Tibial artery (tissue), 4 donors: ENCODE measurements at places on chromosomes 7 and 10.

DNA sequence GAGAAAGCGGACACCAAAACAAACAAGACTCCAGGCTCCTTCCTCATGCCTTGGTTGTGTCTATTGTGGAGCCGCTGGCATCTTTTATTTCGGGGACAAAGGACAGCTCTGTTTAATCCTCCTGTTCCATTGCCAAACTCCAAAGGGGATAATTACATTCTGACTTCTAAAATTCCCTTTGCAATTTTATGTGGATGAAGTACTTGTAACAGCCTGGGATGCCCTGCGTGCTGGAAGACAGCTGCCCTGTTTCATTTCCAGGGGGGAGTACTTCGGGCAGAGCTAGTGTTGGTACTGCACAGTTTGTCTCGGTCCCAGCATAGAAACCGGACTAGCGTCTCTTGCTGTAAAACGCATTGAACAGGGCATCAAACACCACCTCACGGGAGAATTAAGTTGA lies 90.9 kb downstream of the BAMBI start:
- no peaks in the 10 kb centered on the region for H3K4me1 ChIP-seq
- H3K27ac ChIP-seq, result no peak overlapping the region
- no peaks in the 10 kb centered on the region for H3K27me3 ChIP-seq
- H3K36me3 ChIP-seq, result no peaks in the 10 kb centered on the region

DNA sequence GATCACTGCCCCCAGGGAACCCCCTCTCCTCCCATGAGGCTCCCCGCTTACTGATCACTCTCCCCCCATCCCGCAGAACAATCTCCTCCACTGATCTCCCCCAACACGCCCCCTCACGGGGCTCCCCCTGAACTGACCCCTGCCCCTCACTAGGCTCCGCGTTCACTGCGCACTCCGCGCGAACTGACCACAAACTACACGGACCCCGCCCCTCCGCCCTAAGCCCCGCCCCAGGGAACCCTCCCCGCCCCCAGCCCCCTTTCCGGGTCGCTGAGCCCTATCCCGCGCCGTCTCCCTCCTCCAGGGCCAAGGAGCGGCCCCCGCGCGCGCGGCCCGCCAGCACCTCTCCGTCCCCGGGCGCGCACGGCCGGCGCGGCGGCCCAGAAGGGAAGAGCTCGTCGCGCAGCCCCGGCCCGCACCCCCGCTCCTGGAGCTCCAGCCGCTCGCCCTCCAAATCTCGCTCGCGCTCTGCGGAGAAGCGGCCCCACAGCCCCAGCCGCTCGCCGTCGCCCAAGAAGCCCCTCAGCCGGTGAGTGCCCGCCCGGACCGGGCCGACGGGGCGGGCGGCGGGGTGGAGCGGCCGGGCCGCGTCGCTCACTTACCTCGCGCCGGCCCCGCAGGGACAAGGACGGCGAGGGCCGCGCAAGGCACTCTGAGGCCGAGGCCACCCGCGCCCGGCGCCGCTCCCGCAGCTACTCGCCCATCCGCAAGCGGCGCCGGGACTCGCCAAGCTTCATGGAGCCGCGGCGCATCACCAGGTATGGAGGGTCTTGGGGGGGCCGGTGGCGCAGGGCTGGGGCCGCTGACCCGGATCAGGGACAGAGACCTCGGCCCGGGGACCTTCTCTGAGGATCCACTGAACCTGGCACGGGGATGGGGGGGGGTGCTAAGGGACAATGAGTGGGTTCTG lies 19.9 kb upstream of the HSPB1 start:
- H3K4me1 ChIP-seq, result peaks cover 24% of the 10 kb centered on the region
- H3K4me3 ChIP-seq, result peak overlapping the region; percentile 56
- no peak overlapping the region for H3K27ac ChIP-seq
- no peaks in the 10 kb centered on the region for H3K36me3 ChIP-seq

- no peaks in the 10 kb centered on the region for H3K36me3 ChIP-seq
- H3K4me1 ChIP-seq, result no peaks in the 10 kb centered on the region
- DNase-seq, result peak; percentile 28
- no peak overlapping the region for H3K4me3 ChIP-seq
- H3K27me3 ChIP-seq, result no peaks in the 10 kb centered on the region
Measured at GRCh38 chr7:112411186-112411795, 39.0 kb upstream of the IFRD1 start.

- no peak overlapping the region for H3K27ac ChIP-seq
- H3K4me3 ChIP-seq, result peak overlapping the region; percentile 18
- H3K4me1 ChIP-seq, result peaks cover 49% of the 10 kb centered on the region
- DNase-seq, result no peak
- no peaks in the 10 kb centered on the region for H3K27me3 ChIP-seq
- no peaks in the 10 kb centered on the region for H3K36me3 ChIP-seq
Measured at GRCh38 chr7:155373359-155374273, 75.9 kb downstream of the INSIG1 start.

DNA sequence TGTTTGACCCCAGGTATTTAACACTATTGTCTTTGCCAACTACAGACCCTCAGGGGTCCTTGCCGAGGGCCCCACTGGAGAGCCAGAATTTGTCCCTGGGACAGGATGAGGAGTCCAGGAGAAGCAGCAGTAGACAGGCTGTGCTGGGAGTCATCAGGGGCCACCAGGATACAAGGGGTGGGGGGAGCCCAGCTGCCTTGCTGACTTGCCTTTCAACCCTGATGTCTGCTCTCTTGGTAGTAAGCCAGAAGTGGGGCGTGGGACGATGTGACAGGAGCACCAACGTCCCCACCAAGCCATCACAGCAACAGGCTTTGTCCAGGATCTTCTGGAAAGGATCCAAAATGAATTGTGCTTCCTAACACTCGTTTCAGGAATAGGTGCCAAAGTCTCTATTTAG lies 62.4 kb upstream of the CDCA7L start:
- no peak for DNase-seq
- no peak overlapping the region for H3K27ac ChIP-seq
- H3K36me3 ChIP-seq, result no peaks in the 10 kb centered on the region
- H3K27me3 ChIP-seq, result no peaks in the 10 kb centered on the region
- no peak overlapping the region for H3K4me3 ChIP-seq

GRCh38 chr10:1056326-1057105 lies at the start of gene WDR37:
WDR37 (plus strand) TSS chr10:1056385; CDS start chr10:1072156, 15,771 bp downstream.
- peak within 1 kb of the TSS; percentile 96 for H3K27ac ChIP-seq
- H3K27me3 ChIP-seq, result no peaks in the 10 kb centered on the region
- peak; percentile 82 for DNase-seq
- peaks cover 16% of the 10 kb centered on the region for H3K36me3 ChIP-seq
- peak within 1 kb of the TSS; percentile 88 for H3K4me3 ChIP-seq

DNA sequence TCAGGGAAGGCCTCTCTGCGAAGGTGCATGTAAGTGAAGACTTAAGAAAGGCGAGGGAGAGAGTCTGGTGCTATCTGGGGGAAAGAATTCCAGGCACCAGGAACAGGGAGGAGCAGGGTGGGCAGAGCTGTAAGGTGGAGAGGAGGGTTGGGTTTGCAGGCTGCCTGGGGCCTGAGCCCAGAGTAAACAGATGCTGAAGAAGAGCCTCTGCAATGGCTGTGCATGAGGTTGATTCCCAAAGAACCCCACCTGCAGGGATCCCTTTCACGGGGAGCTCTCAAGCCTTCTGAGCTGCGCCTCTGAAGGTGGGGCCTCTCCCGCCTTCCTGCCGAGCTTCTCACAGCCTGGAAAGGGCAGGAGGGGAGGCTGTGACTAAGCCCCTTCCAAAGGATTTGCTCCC lies 115.1 kb downstream of the RNF216 start:
- no peaks in the 10 kb centered on the region for H3K27me3 ChIP-seq
- H3K4me1 ChIP-seq, result no peaks in the 10 kb centered on the region
- peaks cover 41% of the 10 kb centered on the region for H3K36me3 ChIP-seq
- DNase-seq, result no peak

- H3K27me3 ChIP-seq, result no peaks in the 10 kb centered on the region
- no peak overlapping the region for H3K4me3 ChIP-seq
- H3K4me1 ChIP-seq, result no peaks in the 10 kb centered on the region
- peaks cover 7% of the 10 kb centered on the region for H3K36me3 ChIP-seq
- DNase-seq, result no peak
Measured at GRCh38 chr10:63563623-63564022, 42.4 kb downstream of the REEP3 start.

DNA sequence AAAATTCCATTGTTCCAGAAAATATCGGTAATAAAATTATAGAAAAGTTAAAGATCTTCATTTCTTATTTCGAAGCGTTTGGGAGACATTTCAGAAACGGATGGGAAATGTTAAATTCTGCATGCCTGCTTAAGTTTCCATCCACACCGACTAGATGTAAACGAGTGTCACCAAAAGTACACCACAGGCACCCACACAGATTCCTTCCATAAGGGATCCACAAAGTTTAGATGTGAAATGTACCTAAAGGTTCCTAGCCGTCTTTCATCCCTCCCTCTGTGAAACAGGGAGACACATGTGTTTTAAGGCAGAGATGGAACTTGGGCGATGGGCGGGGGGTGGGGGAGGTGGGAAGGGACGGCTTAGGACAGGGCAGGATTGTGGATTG lies 621 bp upstream of the CAV1 start:
- DNase-seq, result no peak
- peak overlapping the region; percentile 90 for H3K4me3 ChIP-seq
- H3K27ac ChIP-seq, result peak overlapping the region; percentile 93
- peaks cover 5% of the 10 kb centered on the region for H3K36me3 ChIP-seq
- H3K27me3 ChIP-seq, result no peaks in the 10 kb centered on the region
- H3K4me1 ChIP-seq, result peaks cover 5% of the 10 kb centered on the region

DNA sequence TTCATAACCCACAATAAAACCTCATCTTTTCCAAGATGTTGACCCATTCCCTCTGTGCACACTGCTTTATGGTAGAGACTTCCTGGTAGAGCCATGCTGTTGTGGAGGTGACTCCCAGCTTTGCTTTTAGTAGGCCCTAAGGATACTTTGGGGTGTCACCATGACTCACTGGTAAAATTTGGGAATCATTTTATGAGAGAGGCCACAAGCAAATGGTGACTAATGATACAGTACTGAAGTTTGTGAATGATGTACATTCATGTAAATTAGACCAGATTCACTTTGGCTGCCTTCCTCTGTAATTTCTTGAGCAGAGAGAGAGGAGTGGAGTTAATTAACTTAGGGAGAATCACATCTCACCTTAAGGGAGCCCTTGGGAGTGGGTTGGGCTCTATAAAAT lies 686.5 kb downstream of the LRMDA start:
- no peaks in the 10 kb centered on the region for H3K27me3 ChIP-seq
- DNase-seq, result no peak
- no peak overlapping the region for H3K27ac ChIP-seq
- H3K4me1 ChIP-seq, result no peaks in the 10 kb centered on the region

DNA sequence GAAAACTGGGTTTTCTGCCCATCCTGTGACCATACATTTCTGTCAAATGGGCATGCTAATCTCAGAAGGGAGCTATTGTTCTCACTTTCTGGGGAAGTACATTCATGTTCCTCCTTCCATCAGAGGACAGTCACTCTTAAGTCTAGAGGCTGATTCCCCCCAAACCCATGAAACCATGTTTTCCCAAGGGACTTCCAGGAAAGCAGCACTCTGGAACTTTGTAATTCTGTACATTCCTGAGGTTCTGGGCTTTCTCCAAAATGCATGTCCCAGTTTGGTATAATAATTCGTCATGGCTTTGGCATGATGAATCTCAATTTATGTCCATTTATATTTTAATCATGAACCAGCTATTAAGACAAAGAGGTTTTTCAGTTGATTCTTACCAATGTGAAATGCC lies 688.1 kb downstream of the LRMDA start:
- no peaks in the 10 kb centered on the region for H3K36me3 ChIP-seq
- no peaks in the 10 kb centered on the region for H3K27me3 ChIP-seq
- H3K4me3 ChIP-seq, result no peak overlapping the region
- no peak for DNase-seq
- no peak overlapping the region for H3K27ac ChIP-seq

GRCh38 chr10:77861366-77861765 lies 65.2 kb downstream of the DLG5 start:
- H3K36me3 ChIP-seq, result peaks cover 10% of the 10 kb centered on the region
- H3K4me1 ChIP-seq, result no peaks in the 10 kb centered on the region
- no peak for DNase-seq
- no peak overlapping the region for H3K27ac ChIP-seq
- H3K4me3 ChIP-seq, result no peak overlapping the region
- no peaks in the 10 kb centered on the region for H3K27me3 ChIP-seq

- H3K27me3 ChIP-seq, result no peaks in the 10 kb centered on the region
- peak; percentile 72 for DNase-seq
- H3K4me1 ChIP-seq, result peaks cover 29% of the 10 kb centered on the region
- peak within 1 kb of the TSS; percentile 66 for H3K27ac ChIP-seq
- peak within 1 kb of the TSS; percentile 65 for H3K4me3 ChIP-seq
- no peaks in the 10 kb centered on the region for H3K36me3 ChIP-seq
Measured at GRCh38 chr7:94907026-94907810, at the start of gene PPP1R9A. PPP1R9A (plus strand) TSS chr7:94907594; CDS start chr7:94910114, 2,520 bp downstream.

GRCh38 chr7:2032030-2032875 lies 200.5 kb downstream of the MAD1L1 start:
- no peaks in the 10 kb centered on the region for H3K27me3 ChIP-seq
- DNase-seq, result peak; percentile 55
- H3K27ac ChIP-seq, result no peak overlapping the region
- peaks cover 2% of the 10 kb centered on the region for H3K4me1 ChIP-seq
- H3K4me3 ChIP-seq, result no peak overlapping the region

DNA sequence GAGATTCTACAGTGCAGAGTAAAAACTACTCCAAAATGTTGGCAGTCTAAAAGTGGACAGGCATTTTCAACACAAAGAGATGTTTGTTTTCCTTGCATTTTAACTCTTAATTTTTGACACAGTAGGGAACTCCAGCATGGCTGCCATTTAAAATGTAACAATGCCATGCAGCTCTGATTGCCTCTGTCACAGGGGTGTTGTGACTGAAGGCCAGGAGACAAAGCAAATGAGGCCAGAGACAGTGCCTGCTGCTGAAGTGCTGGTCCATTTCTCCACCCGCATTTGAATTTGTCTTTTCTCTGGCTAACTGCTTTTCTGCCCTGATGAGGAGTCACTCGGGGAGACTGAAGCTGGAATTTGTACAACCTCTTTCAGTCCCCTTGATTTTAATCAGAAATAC lies 710.6 kb upstream of the GALNT17 start:
- no peaks in the 10 kb centered on the region for H3K4me1 ChIP-seq
- no peak for DNase-seq
- no peaks in the 10 kb centered on the region for H3K27me3 ChIP-seq
- H3K4me3 ChIP-seq, result no peak overlapping the region
- no peaks in the 10 kb centered on the region for H3K36me3 ChIP-seq

GRCh38 chr10:120514959-120515358 lies 57.9 kb downstream of the PLPP4 start:
- DNase-seq, result no peak
- no peaks in the 10 kb centered on the region for H3K4me1 ChIP-seq
- H3K4me3 ChIP-seq, result no peak overlapping the region
- H3K27me3 ChIP-seq, result no peaks in the 10 kb centered on the region

DNA sequence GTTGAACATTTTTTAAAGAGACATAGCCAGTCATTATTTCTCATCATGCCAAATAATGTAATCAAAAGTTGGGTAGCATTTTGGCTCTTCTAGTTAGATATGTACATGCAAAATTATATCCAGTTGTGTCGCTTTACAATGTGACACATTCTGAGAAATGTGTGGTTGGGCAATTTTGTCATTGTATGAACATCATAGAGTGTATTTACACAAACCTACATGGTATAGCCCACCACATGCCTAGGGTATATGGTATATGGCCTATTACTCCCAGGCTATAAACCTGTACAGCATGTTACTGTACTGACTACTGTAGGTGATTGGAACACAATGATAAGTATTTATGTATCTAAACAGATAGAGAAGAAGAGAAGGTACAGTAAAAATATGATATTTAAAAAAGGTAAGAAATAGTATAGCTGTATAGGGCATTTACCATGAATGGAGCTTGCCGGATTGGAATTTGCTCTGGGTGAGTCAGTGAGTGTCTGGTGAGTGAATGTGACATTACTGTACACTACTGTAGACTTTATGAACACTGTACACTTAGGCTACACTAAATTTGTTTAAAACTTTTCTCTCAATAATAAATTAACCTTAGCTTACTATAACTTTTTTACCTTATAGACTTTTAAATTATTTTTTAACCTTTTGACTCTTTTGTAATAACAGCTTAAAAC lies 16.5 kb downstream of the ZNF365 start:
- H3K27me3 ChIP-seq, result no peaks in the 10 kb centered on the region
- H3K36me3 ChIP-seq, result no peaks in the 10 kb centered on the region
- H3K4me1 ChIP-seq, result no peaks in the 10 kb centered on the region
- no peak for DNase-seq
- H3K27ac ChIP-seq, result no peak overlapping the region
- H3K4me3 ChIP-seq, result no peak overlapping the region
